Spinal cord (tissue), 10 donors: ENCODE measurements at places on chromosomes 16 and 17.

- no peak for DNase-seq
Measured at GRCh38 chr17:71180801-71181385, 939.9 kb upstream of the SOX9 start.

DNA sequence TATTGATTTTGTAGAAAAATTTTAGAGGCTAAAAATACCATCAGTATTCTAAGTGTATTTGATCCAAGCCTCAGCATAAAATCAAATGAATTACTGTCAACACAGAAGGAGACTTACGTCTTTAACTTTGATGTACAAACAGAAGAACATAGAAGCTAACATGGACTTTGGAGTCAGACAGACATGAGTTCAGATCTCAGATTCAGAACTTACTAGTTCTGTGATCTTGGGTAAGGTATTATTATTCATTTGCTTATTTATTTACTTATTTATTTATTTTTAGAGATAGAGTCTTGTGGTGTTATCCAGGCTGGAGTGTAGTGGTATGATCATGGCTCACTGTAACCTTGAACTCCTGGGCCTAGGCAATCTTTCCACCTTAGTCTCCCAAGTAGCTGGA is 4.0 kb upstream of the SLFN12L start:
- no peak for DNase-seq

- DNase-seq = no peak
Measured at GRCh38 chr16:57736419-57737351, 1.1 kb downstream of the KATNB1 start.

GRCh38 chr16:21639493-21639892 is 12.9 kb downstream of the IGSF6 start:
- no peak for DNase-seq

DNA sequence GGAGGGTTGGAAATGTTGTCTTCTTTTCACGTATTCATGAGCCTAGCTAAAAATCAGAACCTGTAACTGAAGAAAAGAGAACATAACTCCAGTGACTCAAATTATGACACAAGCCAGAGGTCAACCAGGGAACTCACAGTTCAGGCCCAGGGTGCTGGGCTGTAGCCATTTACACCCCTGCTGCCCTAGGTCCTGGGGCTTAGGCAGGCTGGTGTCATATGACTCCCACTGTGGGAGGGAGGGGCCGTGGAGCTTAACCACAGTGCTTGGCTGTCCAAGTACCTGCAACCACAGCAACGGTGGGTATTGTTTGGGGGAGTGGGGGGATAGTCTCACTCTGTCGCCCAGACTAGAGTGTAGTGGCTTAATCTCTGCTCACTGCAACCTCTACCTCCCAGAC is 71.1 kb upstream of the AMZ2 start:
- DNase-seq = no peak
